ENCODE measurements at places on chromosomes 13 and 19.

DNA sequence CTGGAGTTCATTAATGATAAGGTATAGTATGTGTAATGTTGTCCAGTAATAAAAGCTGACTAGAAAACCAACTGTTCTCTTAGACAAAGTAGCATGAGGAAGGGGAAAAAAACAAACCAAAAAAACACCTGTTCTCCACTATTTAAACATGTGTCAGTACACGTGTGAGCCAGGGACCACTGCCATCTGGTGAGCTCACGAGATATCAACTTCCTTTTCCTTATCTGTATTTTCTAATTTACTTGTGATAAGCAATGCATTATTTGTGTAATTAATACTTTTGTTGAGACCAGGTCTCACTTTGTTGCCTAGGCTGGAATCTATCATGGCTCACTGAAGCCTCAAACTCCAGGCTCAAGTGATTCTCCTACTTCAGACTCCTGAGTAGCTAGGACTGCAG is 4.3 kb upstream of the SIX5 start:
- no peak for DNase-seq

GRCh38 chr13:43596924-43597598 is 189.7 kb downstream of the ENOX1 start:
- no peak for DNase-seq

GRCh38 chr19:34260771-34261173 is 6.4 kb downstream of the GARRE1 start:
- no peak for DNase-seq

GRCh38 chr13:67662997-67663396 is 432.9 kb upstream of the PCDH9 start:
- DNase-seq = no peak

DNA sequence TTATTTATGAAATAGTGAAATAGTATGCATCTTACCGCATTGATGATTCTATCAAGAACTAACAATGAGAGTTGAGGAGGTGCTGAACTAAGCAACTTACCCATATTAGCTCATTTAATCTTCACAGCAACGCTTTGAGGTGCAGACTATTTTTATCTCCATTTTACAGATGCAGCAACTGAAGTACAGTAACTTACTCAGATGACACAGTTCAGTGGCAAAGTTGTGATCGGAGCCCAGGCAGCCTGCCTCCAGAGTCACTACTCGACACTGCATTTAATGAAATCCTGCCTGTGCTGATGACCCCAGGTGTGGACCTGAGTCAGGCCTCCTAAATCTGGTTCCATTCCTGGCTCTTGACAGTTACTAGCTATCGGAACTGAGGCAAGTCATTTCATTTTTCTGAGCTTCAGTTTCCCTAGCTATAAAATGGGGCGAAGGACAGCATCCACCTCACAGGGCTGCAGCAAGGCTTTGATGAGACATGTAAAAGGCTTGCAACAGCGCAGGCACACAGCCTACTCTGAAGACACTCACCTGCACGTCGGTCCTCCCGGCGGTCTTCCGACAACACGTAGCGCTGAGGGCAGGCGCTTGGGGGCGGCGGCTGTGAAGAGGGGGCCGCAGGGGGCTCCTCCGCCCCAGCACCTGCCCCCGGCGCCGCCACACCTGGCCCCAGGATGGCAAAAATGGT is 1.5 kb downstream of the MYPOP start:
- DNase-seq = no peak

Measured in stimulated activated naive CD8-positive, alpha-beta T cell treated with anti-CD3 and anti-CD28 coated beads, Interleukin-15, amount 100 ng/mL, for 72 hours (primary cell).